ENCODE measurements at places on chromosomes 3 and 15.

DNA sequence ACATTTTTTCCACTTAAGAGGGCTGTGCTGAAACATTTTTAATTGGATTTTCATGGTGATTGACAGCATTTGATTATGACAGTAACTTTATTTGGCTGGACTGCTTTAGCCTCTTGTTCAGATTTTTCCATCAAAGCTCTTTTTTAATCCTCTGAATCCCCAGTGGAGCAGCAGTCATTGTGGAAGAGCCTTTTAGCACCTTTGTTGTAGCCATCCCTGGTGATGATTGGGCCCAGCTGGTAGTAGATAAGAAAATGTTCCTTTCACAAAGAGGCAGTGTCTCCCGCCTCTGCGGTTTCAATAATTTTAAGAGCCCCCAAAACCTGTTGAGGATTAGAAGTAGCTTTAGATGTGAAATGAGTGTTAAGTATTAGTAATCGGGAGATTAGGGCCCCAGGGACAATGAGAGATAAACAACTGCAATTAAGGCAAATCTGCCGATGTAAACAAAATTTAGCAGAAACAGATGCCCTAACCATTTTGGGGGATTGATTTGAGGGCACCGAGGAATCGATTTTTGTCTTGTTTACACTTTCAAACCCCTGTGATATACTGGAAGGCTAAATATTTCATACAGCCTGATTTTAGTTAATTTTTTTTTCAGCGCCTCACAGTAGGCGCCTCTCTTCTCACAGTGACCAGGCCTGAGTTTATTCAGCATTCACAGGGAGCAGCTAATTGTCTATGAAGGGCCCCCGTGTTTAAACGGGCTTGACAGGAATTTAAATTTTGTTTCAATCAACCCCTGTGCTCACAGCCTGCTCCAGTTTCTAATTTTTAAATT is 43.2 kb upstream of the SKOR1 start:
- no peak for DNase-seq

GRCh38 chr3:12870942-12871341 is 29.6 kb upstream of the RPL32 start:
- peak; percentile 33 for DNase-seq

- no peak for DNase-seq
These were observed 33.2 kb upstream of the ACP3 start for GRCh38 chr3:132283916-132284405.

DNA sequence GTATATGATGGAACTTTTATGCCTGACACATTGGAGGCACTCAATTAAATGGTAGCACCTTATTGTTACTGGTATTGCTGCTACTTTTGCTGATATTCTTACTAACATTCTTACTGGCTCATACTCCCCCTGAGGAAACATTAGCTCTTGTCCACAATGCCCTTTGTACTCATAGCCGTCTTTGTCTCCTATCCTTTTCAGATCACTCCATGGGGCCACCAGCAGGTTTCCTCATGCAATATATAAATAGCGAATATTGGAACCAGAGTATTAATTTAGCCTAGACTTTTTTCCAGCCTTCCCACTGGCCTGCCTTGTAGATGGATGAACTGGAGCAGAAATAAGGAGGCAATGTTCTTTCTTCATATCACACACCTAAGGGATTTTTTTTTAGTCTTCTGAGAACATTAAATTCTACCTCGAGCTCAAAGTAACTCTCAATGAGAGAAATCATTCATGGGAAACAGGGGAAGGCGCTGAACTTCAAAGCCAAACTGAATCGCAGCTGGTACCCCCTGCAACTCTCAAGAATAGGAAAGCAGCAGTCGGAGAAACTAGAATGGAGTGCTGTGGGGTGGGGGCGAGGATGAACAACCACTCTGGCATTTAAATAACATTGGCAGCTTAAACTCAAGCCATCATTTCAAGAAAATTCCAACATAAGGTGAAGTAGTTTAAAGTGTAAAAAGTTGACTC is 300.3 kb downstream of the TAFA4 start:
- no peak for DNase-seq

DNA sequence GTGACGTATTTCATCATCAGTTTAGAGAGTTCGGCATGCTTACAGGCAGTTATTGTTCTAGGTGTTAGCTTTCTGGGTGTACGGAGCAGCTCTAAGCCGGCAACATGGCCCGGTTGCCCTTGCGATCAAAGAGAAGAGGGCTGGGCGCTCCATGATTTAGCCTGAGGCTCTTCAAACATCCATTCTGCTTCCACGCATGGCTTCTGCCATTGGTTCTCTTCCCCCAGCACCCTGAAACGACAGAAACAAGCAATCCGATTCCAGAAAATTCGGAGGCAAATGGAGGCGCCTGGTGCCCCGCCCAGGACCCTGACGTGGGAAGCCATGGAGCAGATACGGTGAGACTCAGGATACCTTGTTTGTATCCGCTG is 574 bp downstream of the NGRN start:
- peak; percentile 4 for DNase-seq

DNA sequence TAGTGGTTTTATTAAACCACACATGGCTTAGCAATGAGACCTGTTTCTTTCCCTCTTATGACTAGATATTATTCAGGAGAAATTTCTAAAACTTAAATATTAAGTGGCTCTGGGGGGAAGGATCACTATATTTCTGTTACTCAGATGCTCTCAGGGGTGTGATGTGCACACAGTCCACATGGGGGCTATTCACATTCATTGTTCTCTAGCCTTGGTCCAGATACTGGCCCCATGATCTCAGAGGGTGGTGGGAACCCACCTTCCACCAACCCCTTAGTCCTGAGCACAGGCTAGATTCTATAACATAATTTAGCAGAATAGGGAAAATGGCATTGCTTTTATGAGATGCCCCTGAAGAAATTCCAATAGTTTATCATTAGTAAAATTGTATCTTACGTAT is 149.0 kb upstream of the ST8SIA2 start:
- DNase-seq, result no peak

- DNase-seq, result no peak
These were observed 1.9 kb downstream of the GOLIM4 start for GRCh38 chr3:168093790-168094189.

- DNase-seq, result no peak
These were observed 173.3 kb downstream of the ALDH1A2 start for GRCh38 chr15:57892181-57892580.

- no peak for DNase-seq
These were observed 120.4 kb downstream of the ZIC1 start for GRCh38 chr3:147529551-147529950.

DNA sequence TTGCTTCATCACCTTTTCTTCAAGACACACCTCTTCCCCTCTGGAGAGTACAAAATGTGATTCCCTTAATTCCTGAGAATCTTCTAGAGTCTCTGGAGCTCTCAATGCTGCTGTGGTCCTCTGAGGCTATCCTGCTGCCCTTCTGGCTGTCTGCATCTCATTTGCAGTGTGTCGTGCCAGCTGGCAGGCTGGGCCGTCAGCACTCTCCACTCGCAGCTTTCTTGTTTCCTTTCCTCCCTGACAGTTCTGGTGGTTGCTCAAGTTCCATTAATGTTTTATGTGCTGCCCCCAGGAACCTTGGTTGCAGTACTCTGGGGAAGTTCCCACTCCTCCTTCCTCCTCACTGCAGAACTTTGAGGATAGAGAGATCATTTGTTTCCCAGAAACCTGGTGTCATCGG is 210.8 kb upstream of the ROPN1 start:
- DNase-seq, result no peak

DNA sequence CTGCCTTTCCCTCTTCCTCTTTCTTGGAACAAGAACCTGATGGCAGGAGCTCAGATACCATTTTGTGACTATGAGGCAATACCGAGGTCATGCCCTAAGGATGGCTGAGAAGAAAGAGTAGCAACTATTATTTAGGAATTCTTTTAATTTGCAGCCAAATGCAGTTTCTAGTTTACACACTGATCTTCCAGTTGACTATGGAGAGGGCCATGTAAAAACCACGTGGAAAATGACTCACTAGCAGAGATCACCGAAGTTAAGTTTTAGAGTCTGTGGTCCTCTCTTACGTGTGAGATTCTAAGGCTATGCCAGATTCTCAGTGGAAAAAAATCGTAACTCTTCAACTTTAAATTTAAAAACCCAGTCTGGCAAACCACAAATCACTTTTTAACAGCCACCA is 7.8 kb downstream of the BNC1 start:
- DNase-seq, result no peak

GRCh38 chr3:138284079-138284478 is 45.6 kb downstream of the NME9 start:
- DNase-seq, result no peak

GRCh38 chr3:120475722-120476377 is 25.1 kb upstream of the FSTL1 start:
- DNase-seq, result peak; percentile 54

DNA sequence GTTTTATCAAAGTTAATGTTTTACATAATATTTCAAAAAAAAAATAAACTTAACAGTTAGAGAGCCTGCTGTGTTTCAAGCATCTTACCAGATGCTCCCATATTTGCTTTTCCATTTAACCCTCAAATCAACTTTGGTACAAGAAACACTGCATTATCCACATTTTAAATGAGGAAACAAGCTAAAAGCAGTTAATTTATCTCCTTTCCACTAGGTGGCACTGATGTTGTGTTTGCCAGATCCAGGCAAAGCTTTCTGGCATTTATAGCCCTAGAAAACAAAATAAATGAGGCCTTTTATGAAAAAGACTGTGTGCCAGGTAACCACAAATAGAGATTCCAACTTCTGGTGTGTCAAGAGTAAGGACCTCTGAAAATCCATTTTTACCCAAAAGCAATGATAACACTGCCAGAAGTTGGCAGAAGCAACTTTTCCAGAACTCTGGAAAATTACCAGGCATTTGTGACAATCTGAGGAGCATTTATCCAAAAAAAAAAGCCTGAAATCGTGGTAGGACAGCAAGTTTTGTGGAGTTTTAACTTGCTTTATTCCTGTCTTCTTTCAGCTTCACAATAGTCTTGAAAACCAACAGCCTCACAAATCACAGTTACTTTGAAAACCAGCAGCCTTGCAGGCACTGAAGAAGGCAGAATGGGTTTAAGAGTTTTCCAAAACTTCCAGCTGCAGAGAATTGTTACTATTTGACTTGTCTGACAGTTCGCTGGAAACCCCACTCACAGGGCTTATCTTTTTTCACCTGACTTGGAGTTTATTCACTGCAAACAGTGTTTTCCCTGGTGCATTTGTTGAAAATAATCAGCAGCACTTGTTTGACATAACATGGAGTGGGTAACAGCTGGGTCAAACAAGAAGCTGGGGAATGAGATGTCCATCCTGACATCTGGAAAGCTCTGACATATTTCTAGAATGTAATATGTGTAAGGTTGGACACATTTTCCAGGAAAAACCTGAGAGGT is 9.2 kb downstream of the FAM162A start:
- peak; percentile 66 for DNase-seq

DNA sequence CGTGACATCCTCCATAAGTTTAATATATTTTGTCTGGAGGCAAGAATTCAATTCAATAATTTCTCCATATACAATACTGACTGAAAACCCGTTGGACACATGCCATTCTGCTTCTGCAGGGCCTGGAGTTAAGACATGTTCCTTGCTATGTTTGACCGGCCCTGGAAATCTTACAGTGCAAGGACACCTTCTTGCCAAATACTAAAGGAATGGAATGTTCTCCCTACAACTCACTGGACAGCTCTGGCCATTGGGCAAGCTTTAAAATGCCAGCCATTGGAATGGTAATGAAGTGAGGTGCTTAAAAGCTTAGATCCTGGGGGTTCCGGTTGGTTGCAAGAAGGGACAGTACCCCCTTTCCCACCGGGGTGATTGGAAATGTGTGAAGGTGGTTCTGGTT is 329.8 kb upstream of the PROK2 start:
- no peak for DNase-seq

- peak; percentile 8 for DNase-seq
These were observed 134.3 kb upstream of the LRRN1 start for GRCh38 chr3:3664935-3665334.

DNA sequence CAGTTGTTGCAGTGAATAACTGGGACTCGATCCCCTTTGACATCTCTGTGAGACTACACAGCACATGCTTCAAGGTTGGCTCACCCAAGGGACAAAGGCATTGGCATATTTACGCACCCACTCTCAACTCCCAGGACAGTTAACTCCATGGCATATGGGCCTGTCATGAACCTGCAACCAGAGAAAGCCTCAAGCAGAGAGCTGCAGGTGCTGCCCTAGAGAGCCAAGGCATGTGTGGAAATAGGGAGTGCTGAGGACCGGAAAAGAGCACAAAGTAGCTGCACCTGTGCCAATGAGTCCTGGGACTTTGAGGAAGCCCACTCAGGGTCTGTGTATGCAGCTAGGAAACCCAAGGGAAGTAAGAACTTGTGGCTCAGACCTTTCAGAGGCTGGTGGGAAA is 32.9 kb upstream of the SLC24A5 start:
- no peak for DNase-seq

- no peak for DNase-seq
These were observed 293.4 kb upstream of the LRRFIP2 start for GRCh38 chr3:37467761-37468160.

GRCh38 chr3:144028798-144029411 is 57.3 kb downstream of the DIPK2A start:
- no peak for DNase-seq

GRCh38 chr3:11601446-11602238 is 42.1 kb downstream of the VGLL4 start:
- DNase-seq, result peak; percentile 39

- no peak for DNase-seq
These were observed 46.2 kb upstream of the CTDSPL2 start for GRCh38 chr15:44381236-44381635.

DNA sequence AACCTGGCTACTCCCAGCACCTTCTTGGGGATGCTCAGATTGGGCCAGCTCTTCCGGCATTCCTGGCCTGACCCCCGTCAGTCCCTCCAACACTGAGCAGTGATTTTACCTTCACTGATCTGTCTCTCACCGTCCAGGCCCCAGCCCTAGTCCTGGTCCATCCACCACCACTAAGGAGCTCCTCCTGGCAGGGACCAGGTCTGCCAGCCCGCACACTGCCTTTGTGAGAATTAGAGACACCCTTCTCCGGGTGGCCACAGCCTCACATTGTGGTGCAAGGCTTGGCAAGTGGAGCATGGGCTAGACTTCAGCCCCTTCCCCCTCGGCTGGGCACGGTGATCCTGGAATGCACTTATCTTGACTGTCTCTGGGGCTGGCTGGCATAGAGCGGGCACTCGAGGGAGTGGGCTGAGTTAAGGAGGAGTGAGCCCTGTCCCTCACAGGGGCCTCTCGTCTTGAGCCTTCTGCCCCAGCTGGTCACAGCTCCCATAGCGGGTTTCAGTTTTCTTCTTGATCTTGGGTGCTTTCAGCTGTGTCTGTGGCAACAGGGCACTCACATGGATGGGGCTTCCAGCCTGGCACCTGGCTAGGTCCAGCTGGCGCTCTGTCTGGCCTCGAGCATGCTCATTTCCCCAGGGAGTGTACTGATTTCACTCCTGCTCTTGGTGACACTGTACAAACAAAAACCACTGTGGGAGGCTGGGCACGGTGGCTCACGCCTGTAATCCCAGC is 53.9 kb downstream of the LINGO1 start:
- DNase-seq, result no peak

GRCh38 chr3:185934767-185935464 is 2.9 kb downstream of the TRA2B start:
- DNase-seq, result peak; percentile 55

DNA sequence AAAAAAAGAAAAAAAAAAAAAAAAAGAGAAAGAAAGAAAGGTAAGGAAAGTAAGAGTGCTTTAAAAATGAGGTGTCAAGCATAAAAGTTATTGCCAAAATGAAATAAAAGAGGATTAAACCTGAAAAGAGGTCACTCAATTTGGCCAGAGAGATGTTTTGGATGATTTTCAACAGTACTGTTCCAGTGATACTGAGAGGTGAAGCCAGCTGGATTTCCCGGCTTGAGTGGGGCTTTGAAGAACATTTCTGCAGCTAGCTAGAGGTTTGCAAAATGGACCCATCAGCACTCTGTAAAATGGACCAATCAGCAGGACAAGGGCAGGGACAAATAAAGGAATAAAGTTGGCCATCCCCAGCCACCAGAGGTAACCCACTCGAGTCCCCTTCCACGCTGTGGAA is 128.5 kb downstream of the LSAMP start:
- no peak for DNase-seq

Data from IMR-90 (cell line).